Heart left ventricle (tissue), 16 donors: ENCODE measurements at places on chromosomes 12 and 14.

- DNase-seq: no peak
These were observed 7.0 kb downstream of the RNASE10 start for GRCh38 chr14:20512177-20512905.

- peak; percentile 77 for DNase-seq
These were observed 14.2 kb upstream of the CALM1 start for GRCh38 chr14:90382491-90383125.

DNA sequence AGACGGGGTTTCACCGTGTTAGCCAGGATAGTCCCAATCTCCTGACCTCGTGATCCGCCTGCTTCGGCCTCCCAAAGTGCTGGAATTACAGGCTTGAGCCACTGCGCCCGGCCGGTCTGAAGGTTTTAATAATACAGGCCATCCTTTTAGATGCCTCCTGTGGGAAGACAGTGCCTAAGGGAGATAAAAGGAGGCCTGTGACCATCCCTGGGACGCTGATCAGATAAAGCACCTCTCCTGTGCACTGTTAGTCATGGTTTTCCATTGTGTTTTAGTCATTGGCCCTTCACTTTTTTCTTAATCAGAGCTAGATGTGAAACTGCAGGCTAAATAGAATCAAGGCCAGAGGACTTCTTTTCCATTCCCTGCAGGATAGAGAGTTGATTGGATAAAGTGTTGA is 7.6 kb upstream of the ACADS start:
- no peak for DNase-seq

DNA sequence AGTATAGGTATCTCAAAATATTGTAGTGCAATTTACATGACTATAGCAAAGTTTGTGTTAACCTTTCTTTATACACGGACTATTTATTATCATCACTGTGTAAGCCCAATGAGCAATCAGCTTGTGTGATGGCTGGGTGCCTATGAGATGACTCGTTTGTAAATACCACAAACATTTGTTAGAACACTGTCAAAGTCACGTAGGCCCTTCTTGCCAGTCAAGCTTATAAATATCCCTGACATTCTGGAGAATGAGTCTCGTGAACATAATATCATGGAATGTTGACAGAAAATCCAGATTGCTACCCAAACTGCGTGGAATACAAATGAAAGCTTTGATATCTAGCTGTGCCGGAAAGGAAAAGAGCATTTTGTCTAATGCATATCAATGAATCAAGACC is 648.3 kb upstream of the MDGA2 start:
- no peak for DNase-seq

DNA sequence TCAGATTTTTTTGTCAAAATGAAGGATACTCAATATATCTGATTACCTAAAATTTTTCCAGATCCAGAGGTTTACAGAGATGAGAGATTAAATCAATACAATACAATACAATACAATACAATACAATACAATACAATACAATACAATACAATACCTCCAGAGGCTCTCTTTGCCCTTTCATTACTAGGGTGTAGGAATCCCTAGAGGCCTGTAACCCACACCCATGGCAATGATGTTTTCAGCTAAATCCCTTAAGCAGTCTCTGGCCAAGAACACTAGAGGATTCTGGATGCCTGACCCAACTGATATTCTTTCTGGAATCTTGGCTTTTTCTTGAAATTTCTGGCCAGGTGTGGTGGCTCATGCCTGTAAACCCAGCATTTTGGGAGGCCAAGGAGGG is 23.7 kb upstream of the AEBP2 start:
- no peak for DNase-seq
